ENCODE measurements at places on chromosomes 7 and 10. TPM values are rescaled to one million over a fixed set of nuclear protein-coding genes. Genes with fewer than 3 reads are reported as not detected.

The TMEM139 gene
- total RNA-seq = not detected

The GSTO2 gene
- total RNA-seq = 0.99 TPM

The ZPBP gene
- total RNA-seq = not detected

The SPDYE2B gene
- total RNA-seq = not detected

DNA sequence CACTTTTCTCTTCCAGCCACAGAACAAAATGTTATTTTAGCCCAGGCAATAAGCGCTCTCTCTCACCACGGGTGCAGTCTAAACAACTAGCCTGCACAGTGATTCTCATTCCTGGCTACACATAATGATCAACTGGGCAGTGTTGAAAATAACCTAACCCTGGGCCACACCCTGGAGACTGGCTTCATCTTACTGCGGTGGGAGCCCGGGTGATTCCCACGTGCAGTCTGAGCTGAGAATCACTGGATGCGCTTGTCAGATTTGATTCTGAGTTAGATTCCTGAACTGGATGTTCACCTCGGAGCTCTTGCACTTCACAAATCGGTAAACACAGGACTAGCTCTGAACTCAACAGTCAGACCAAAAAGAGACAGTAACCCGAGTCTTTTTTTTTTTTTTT lies 14.9 kb downstream of the ZC3HAV1 start:
- H3K36me3 ChIP-seq = peaks cover 4% of the 10 kb centered on the region
- DNase-seq = no peak
- peaks cover 18% of the 10 kb centered on the region for H3K4me1 ChIP-seq
- no peaks in the 10 kb centered on the region for H3K27me3 ChIP-seq

GRCh38 chr10:2145491-2145890 lies 408.2 kb upstream of the ADARB2 start:
- H3K4me3 ChIP-seq = no peak overlapping the region
- H3K27ac ChIP-seq = no peak overlapping the region
- no peaks in the 10 kb centered on the region for H3K36me3 ChIP-seq
- no peaks in the 10 kb centered on the region for H3K4me1 ChIP-seq
- H3K27me3 ChIP-seq = no peaks in the 10 kb centered on the region
- DNase-seq = no peak

DNA sequence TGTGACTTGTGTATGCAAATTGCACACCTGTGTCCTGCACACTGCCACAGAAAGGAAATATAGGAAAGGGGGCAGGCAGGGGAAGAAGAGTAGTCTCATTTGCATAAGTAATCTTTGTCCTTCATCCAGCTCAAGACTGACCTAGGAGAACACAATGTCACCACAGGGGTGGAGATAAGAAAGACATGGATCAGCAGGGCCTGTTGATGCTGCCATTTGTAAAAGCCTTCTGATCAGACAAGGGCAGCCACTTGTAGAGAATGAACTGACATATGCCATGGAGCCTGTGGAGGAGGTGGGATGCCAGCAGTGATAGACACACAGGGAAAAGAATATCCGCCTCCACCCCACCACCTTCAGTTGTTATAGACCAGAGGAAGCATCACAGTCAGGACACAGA lies 528.9 kb downstream of the HTR7 start:
- no peak for DNase-seq
- H3K36me3 ChIP-seq = no peaks in the 10 kb centered on the region
- H3K27me3 ChIP-seq = no peaks in the 10 kb centered on the region

- H3K27ac ChIP-seq = no peak overlapping the region
- no peaks in the 10 kb centered on the region for H3K4me1 ChIP-seq
- DNase-seq = no peak
- H3K27me3 ChIP-seq = no peaks in the 10 kb centered on the region
- no peaks in the 10 kb centered on the region for H3K36me3 ChIP-seq
Observed at GRCh38 chr7:50125766-50126165, 32.7 kb upstream of the ZPBP start.

GRCh38 chr7:130379532-130379920 lies 768 bp upstream of the CPA1 start:
- no peak overlapping the region for H3K27ac ChIP-seq
- H3K36me3 ChIP-seq = no peaks in the 10 kb centered on the region
- peaks cover 13% of the 10 kb centered on the region for H3K4me1 ChIP-seq
- no peaks in the 10 kb centered on the region for H3K27me3 ChIP-seq

GRCh38 chr7:34837801-34838201 lies 179.8 kb downstream of the NPSR1 start:
- H3K4me3 ChIP-seq = no peak overlapping the region
- no peak for DNase-seq
- H3K4me1 ChIP-seq = no peaks in the 10 kb centered on the region
- H3K27ac ChIP-seq = no peak overlapping the region
- H3K27me3 ChIP-seq = peaks cover 3% of the 10 kb centered on the region
